ENCODE measurements at places on chromosomes 16 and 17.

GRCh38 chr16:68113059-68113761 lies 28.0 kb downstream of the NFATC3 start:
- no peak for DNase-seq

- no peak for DNase-seq
Measured at GRCh38 chr17:75819116-75819515, 25.1 kb downstream of the UNC13D start.

DNA sequence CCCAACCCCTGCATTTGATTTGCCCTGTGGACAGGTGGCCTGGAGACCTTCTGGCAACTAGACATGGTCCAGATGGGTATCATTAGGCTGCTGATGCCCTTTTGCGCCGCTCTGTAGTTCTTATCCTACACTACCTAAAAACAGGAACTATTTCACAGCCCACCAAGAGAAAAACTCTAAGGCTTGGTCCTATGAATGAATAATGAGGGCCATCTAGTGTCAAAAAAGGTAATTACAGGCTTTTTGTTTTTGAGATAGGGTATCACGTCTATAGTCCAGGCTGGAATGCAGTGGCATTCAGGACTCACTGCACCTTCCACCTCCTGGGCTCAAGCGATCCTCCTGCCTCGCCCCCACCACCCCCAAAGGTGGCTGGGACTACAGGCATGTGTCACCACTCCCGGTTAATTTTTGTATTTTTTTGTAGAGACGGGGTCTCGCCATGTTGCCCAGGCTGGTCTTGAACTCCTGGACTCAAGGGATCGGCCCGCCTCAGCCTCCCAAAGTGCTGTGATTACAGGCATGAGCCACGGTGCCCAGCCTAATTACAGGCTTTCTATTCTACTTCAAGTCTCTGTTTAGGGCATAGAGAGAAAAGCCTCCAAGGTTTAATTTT lies 20.9 kb downstream of the COIL start:
- DNase-seq, result peak; percentile 59

DNA sequence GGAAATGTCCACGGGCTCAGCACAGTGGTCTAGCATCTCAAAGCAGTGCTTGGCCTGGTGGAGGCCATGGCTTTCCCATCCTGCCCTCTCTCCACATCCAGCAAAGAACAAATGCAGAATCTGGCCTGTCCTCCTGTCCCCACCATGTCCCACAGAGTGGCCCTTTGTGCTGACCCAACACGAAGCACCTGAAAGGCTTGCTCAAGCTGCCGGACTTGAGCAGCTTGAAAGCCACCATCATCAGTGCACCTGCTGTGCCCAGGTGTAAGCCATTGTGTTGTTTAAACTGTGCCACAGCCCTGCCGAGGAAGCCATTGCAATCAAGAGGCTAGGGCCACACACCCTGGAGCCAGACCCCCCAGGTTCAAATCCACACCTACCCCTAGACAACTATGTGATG lies 115.5 kb downstream of the SOCS1 start:
- DNase-seq, result no peak

GRCh38 chr16:83301971-83302370 lies 505.8 kb upstream of the HSBP1 start:
- DNase-seq, result no peak

- peak; percentile 61 for DNase-seq
Measured at GRCh38 chr17:73644145-73645049, at the start of gene SDK2. SDK2 (minus strand) TSS chr17:73644445; CDS start chr17:73644088, 357 bp downstream.

- DNase-seq, result no peak
Measured at GRCh38 chr16:57578521-57579360, 36.3 kb downstream of the ADGRG5 start.

- DNase-seq, result peak; percentile 86
Measured at GRCh38 chr16:67150833-67151396, at the start of gene B3GNT9. B3GNT9 (minus strand) TSS chr16:67150998; CDS start chr16:67150485, 513 bp downstream.

GRCh38 chr17:30472238-30472890 lies 4.8 kb upstream of the GOSR1 start:
- DNase-seq, result no peak

DNA sequence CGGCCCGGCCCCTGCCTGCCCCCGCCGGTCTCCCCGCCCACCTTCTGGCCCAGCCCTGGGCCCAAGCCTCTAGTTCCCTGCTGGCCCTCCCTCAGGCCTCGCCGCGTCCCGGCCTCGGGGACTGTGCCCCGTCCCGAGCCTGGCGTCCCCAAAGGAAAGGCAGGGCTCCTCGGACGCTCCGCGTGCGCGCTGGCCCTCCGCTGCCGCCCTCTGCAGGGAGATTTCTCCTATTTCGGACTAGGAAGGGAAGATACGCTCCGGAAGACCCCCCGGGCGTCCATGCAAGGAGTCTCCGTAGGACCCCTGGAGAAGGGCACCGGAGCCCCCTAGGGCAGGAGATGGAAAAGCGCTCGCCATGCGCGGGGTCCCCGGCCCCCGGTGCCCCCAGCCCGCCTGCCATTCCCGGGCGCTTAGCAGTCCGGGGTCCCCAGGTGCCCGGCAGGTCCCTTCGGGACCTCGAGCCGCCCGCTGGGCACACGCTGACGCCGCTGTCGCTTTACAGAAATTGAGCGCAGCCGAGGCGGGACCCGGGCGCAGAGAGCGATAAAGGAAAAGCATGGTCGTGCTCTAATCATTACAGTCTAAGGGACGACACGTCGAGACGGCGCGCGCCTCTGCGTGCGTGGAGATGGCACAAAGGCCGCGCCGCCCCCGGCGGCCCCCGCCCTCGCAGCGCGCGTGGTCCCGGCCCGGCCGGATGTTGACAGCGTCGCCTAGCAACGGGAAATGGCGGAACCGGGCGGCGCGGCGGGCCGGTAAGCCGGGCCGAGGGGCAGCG lies at the start of gene CCDC40:
Gene CCDC40 (plus strand): TSS at position 706 of the 778 bp plus-strand sequence. CDS start 21 bp downstream, at position 727.
- DNase-seq, result peak; percentile 94

- DNase-seq, result no peak
Measured at GRCh38 chr17:63222655-63223054, 223.5 kb downstream of the CYB561 start.

DNA sequence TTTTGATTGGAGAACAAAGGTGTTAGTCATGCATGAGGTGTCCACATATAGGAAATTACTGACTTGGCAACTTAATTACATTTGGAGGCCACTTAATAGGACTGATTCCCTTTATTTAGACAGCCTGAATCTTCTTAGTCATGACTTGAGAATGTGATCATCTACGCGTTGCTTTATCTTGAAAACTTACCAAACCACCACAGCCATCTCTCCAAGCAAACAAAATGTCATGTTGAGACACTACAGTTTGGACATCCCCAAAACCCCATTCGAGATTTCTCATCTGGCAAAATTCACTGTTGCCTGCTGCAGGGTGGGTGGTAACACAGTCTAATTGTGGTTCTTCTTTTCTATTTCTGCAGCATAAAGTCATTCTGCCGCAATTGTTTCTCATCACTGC lies 176.5 kb upstream of the CDH5 start:
- no peak for DNase-seq

- no peak for DNase-seq
Measured at GRCh38 chr16:89315791-89316581, 98.5 kb downstream of the ZNF778 start.

GRCh38 chr16:4111748-4112696 lies 4.2 kb downstream of the ADCY9 start:
- no peak for DNase-seq

DNA sequence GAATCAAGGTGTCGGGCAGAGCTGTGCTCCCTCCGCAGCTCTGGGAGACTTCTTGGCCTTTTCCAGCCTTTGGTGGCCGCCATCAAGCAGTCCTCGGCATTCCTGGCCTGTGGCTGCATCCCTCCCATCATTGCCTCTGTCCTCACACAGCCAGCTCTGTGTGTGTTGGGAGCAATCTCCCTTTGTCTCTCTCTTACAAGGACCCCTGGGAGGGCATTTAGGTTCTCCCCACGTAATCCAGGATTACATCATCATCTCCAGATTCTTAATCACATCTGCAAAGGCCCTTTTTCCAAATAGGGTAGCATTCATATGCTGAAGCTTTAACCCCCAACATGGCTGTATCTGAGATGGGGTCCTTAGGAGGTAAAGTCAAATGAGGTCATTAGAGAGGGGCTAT lies 4.1 kb upstream of the DNAH17 start:
- DNase-seq, result peak; percentile 6

- DNase-seq, result no peak
Measured at GRCh38 chr16:75007443-75007842, 8.6 kb downstream of the ZNRF1 start.
